Peyer's patch (tissue), 4 donors: ENCODE measurements at places on chromosomes 4 and X. TPM values are rescaled to one million over a fixed set of nuclear protein-coding genes. Genes with fewer than 3 reads are reported as not detected.

- DNase-seq: no peak
Measured at GRCh38 chr4:62601737-62602136, 1401.6 kb downstream of the ADGRL3 start.

DNA sequence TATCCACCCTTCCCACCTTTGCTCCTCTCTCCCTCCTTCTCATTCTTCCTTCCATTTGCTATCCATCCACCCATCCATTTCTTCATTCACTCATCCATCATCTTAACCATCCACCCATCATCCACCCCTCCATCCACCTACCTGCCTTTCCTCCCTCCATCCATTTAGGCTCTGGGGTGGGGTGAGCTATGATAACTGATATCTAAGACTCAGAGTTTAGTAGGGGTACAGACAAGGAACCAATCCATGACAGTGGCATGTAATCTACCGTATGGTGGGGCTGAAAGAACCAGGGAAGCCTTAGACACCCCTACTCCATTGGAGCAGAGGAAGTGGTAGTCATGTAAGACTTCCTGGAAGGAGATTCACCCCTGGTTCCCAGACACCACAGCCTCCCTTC is 23.2 kb downstream of the PSAPL1 start:
- DNase-seq: no peak

Gene HHIP
- total RNA-seq: 37.1 TPM

Gene LONRF3
- 5.6 TPM for total RNA-seq

DNA sequence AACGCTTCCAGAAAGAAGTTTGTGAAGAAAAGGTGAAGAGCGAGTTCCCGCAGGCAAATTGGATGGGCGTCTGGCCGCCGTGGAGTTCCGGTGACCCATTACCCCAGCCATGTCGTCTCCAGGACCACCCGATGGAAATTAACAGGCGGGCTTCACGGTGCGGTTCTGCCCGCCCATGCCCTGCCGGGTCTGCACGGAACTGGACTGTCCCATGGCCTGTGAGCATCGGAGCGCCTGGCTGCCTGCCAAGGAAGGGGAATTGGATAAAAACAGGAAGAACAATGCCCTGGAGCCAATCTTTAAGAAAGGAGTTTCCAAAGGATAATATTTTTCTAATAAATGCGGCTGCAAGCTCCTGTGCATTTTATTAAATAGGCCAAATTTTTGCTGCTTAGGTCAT is 319.8 kb upstream of the SLC7A11 start:
- no peak for DNase-seq

Gene SLITRK4
- total RNA-seq: not detected

DNA sequence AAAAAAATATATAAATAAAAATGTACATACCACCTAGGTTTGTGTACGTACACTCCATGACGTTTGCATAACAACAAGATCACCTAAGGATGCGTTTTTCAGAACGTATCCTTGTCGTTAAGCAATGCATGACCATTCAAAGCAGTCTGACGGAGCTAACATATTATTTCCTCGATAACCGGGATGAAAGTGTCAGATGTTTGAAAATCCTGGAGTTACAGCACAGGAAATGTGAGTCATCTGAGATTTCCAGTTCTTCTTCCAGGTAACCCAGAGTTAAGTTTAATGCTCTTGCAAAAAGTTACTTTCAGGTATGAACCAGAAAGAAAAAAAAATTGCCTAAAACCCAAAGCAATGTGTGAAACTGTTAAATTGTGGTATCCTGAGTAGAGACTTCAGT is 107.9 kb downstream of the LDB2 start:
- DNase-seq: no peak

GRCh38 chrX:32871636-32872035 is 339.7 kb downstream of the DMD start:
- DNase-seq: no peak

- DNase-seq: no peak
Measured at GRCh38 chr4:94525993-94526728, 74.4 kb downstream of the PDLIM5 start.

DNA sequence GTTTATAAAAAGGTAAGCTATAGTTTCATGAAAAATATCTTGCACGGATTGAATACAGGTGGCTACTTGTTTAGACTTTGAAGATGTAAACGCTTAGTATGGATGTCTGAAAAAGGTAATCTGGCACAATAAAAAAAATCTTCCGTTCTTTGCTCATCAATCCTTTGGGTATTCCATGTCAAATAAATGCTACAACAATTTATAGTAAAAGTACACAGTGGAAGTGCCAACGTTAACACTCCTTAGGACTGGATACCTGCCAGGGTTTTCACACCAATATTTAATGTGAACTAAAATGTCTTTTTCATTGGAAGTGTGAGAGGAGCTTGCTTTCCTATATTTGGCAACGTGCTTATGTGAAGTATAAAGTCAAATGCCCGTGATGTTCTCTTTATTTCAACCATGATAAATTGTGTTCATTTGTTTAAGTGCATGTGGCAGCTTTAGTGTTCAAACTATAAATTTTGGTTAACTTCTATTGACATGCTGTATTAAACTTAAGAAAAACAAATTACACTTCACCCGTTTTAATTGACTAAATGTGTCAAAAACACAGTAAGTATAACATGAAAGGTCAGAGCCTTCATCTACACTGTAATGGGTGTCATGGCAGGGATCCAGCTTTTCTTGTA is 121.7 kb upstream of the HAND2 start:
- no peak for DNase-seq

DNA sequence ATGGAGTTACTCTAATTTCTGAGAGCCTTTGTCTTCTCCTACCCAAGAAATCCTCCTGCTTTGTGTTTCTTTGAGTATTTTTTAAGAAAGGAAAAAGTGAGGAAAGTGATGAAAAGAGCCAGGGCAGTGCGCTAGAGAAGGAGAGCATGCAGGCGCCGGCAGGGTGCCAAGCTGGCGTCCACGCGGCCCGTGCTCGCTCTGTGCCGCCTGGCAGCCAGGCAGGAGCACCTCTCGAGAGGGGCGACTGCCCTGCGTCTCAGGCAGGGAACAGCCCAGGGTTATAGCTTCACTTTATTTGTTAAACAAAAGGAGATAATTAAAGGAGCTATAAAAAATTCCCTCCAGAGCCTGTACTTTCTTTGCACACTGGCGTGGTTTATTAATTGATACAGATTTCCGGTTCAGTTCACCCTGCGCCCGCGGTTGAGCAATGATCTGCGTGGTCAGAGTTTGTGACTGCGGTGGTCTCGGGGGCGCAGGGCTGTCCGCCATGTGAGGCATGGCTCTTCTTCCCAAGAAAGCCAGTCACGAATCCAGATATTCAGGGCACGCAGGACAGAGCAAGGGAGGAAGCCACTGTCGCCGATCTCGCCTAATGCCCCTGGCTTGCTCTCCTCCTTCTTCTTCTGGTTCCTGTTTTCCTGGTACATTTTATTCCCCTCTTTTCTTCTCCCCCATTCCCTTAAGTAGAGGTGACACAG is 110.8 kb upstream of the PAQR3 start:
- DNase-seq: peak; percentile 50

DNA sequence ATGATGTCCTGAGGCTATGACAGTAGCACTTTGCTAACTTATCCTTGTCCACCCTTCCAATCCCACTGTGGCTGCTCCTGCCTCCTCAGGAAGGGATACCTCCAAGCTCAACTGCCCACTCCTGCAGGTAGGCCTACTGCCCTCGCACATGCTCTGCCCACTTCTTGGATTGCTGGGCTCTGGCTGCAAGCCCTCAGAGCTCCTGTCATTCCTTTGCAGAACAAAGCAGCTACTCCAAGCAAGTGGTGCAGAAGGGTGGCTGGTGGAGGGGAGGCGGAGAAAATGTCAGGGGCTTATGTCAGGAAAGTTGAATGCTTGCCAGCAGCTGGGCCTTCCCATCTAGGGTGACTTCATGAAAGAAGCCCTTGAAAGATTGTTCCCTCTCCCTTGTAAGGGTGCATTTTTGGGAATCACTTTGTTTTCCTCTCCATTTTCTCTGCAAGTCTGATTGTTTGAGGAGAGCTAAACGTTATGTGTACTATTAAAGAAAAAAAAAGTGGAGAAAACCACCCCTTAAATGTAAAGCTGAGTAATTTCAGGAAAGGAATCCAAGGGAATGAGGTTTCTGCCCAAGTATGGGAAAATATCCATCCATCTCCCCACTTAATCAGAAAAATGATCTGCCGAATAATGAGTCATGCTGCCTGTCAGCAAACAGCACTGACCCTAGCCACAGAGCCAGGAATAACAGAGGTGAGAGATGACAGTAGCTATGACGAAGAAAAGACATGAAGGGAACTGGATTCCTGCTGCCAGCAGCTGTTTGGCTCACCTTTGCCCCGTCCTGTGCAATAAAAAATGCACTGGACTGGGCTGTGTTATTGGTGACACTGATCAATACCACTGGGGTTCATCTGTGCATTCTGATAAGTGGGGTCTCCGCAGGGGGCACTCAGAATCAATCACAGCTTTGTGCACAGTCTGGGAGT is 102.0 kb downstream of the RTL5 start:
- no peak for DNase-seq

Gene NDNF
- total RNA-seq: 2.3 TPM

GRCh38 chr4:44159991-44160390 is 288.6 kb downstream of the KCTD8 start:
- DNase-seq: no peak

Gene PPP1R2C
- not detected for total RNA-seq

Gene TMEM156
- total RNA-seq: 0.94 TPM

GRCh38 chr4:15416357-15417232 is 11.2 kb upstream of the C1QTNF7 start:
- no peak for DNase-seq

DNA sequence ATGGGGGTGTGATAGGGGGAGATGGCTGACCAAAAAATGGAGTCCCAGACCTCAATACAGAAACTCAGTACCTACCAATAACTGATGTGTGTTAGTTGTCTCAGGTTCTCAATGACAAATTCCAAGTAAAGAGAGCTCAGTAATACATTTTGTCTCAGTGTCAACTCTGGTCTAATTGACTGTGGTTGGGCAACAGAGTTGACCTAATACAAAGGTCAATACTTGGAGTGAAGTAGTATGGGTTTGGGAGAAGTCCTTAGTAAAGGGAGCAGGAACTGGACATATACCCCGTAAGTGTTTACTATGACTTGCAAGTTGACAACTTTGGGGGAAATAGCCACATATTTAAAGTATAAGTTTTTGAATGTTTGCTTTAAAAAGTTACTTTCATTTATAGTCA is 20.5 kb upstream of the LCORL start:
- no peak for DNase-seq

Gene RIBC1
- total RNA-seq: not detected

DNA sequence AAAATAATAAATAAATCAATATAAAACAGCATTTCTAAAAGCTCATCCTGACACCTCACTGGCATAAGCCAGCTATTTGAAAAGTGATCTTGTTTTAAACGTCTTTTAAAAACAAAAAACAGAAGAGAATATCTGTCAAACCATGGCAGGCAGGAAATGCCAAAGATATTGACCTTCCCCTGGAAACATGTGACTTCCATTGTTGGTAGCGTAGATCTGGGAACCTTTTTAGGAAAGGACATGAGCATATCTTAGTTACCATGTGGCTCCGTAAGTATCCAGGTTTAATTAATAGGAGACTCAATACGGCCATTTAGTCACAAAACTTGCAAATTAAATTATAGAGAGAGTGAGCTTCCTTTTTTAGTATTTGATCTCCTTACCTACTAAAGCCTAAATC is 83.0 kb upstream of the KLHL4 start:
- DNase-seq: no peak

DNA sequence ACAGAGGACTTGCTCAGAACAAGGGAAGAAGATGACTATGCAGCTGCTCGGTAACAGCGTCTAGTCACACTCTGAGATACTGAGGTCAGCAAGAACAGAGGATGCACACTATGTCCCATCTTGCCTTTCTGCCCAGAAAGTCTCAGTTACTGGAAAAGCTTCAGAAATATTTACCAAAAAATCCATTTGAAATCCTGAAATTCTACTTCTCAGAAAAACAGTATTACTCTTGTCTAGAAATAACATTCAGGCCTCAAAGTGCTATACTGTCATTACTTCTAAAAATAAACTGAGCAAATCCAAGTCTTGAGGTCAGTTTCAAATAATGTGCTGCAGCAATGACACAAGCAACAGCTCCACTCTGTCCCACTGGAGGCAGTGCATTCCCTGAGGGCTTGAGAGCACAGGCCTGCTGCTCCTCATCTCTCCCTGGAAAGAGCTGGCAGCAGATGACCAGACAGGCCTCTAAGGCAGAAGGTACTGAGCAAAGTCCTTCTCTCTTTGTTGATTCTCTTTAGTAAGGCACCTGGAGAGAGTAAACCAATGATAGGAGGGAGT is 76.9 kb downstream of the CAMK2D start:
- DNase-seq: peak; percentile 60

DNA sequence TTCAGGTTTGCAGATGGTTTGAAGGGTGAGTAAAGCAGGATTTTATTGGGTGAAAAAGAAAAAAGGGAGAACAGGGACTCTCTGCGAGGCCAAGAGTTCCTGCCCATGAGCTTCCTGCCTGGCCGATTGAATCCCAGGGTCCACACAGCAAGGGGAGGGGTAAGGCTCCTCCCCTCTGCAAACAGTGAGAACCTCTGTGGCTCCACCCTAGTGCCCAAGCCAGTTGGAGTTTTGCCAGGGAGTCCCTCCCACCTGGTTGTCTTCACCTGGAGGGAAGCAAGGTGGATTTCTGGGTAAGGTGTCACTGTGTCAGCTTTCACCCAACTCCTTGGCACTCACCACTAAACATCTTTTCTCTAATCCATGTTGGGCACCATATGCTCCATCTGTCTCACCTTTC is 70.9 kb downstream of the PDHA2 start:
- DNase-seq: no peak

GRCh38 chr4:2261110-2261852 is 628 bp downstream of the MXD4 start:
- peak; percentile 77 for DNase-seq

DNA sequence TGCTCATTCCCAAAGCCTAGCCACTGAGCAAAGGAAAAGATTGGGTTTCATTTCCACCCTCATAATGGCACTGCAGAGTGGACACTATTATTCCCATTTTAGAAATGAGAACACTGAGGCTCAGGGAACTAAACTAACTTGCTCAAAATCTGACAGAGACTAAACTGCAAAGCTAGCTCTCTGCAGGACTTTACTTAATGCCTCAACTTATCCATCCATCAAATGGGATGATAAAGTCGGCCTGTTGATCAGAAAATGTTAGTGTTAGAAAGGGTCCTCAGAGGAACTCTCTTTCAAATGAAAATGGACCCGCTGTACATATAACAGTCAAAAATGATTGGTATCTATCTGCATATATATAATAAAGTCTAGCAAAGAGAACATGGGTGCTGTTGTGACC is 186.8 kb downstream of the QDPR start:
- DNase-seq: no peak

DNA sequence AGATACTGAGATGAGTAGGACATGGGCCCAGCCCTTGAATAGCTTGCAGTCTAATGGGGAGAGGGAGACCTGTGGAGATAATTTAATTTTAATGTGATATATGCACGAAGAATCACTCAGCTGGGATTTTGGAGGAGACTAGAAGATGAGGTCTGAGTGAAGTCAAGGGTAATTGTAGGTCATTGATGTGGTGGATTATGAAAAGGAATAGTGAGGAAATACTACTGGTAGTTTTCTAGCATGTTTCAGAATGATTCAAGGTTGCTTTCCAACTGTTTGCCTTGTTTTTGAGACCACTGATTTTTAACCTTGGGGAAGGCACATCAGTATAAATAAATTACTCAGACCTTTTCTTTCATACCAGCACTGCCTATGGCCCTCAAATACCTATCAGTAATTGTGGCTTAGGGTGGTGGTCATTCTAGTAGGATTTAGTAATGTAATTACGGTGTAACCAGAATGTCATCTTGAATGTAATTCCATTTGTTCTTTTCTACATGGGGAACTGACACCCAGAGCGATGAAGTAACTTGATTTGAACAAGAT is 25.6 kb downstream of the PTTG2 start:
- DNase-seq: no peak
